ENCODE measurements at places on chromosomes 2 and 18. TPM values are rescaled to one million over a fixed set of nuclear protein-coding genes. Genes with fewer than 3 reads are reported as not detected.

GRCh38 chr2:16284941-16285625 is 344.7 kb downstream of the MYCN start:
- DNase-seq, result no peak

TEX44 gene
- not detected for total RNA-seq

DNA sequence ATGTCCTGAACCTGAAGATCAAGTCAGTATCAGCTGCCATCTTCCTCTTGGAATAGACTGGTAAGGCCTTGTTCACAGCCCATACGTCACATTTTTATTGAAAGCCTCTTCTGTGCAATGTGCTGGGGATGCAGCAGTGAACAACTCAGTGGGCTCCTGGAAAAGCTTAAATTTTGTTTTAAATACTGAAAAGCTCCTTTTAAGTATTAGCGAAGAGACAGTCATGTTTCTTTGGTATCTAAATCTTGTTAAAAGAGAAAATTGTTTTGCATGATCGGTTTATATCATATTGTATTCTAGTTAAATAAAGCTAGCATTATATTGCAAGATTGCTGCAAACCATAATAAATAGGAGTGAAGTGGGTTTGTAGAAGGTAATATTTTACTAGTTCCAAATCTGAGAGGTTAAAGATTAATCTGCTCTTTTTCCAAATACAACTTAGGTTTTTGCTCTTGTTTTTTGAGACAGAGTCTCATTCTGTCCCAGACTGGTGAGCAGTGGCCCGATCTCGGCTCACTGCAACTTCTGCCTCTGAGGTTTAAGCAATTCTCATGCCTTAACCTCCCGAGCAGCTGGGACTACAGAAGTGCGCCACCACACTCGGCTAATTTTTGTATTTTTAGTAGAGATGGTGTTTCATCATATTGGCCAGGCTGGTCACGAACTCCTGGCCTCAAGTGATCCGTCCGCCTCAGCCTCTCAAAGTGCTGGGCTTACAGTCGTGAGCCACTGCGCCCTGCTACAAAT is 1.6 kb upstream of the RMDN2 start:
- DNase-seq, result no peak

GRCh38 chr2:238295144-238296112 is 7.0 kb upstream of the PER2 start:
- DNase-seq, result no peak

UGT1A5 gene
- 0.34 TPM for total RNA-seq

DNA sequence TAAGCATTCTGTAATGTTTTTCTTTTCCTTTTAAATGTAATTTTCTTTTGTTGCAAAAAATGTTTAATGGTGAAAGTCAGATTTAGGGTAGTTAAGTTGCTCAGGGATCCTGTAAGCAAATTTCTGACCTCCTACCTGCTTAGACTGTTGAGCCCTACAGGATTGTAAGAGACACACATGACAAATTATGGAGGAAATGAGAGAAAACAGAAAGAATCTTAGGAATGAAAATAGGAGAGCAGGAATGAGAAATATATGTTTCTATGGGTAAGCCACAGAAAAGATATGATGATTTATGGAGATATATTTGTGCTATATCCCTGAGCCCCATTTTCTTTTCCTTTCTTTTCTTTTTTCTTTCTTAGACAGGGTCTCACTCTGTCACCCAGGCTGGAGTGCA is 28.3 kb downstream of the CYBRD1 start:
- DNase-seq, result no peak
